ENCODE measurements at places on chromosomes 11 and 22.
A peak's percentile ranks its signal among the peaks of the same experiment; 100 is the strongest.

GRCh38 chr22:45083659-45084305 lies 74.0 kb upstream of the PHF21B start:
- no peak for DNase-seq

DNA sequence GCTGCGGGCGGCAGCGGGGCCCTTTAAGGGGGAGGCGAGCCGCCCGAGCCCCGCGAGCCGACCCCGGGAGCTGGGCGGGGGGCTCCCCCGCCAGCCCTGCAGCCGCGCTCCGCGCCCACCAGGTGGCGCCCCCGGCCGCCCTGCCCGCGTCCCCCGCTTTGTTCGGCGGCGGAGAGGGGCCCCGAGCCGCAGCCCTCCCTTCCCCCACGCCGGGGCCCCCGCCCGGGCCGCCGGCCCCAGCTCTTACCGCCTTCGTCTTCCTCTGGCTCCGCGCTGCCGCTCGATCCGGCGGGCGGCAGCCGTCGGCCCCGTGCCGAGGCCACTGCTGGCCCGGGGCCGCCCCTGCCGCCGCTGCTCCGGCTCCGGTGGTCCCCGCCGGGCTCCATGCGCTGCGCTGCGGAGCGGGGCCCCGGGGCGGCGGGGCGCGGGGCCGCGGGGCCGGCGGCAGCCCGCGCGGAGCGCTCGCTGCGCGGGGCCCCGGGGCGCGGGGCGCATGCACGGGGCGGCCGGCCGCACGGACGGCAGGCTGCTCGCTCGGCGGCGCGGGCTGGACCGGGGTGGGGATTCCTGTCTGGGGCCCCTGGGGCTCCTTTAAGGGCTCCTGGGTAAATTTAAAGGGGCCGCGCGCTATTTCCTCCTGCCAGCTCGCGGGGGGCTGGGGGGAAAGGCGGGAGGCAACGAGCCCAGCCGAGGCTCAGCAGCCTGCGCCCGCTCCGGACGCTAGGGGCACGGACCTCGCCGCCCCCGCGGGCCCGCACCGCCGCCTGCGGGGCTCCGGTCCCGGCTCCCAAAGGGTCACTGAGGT lies at the start of gene ZFTA:
Gene ZFTA, minus strand, starts transcription at position 539 of the 805 bp plus-strand sequence. Its CDS starts 153 bp downstream, at position 386.
- DNase-seq = peak; percentile 84

- no peak for DNase-seq
These were observed 912 bp downstream of the GPR152 start for GRCh38 chr11:67451658-67451976.

DNA sequence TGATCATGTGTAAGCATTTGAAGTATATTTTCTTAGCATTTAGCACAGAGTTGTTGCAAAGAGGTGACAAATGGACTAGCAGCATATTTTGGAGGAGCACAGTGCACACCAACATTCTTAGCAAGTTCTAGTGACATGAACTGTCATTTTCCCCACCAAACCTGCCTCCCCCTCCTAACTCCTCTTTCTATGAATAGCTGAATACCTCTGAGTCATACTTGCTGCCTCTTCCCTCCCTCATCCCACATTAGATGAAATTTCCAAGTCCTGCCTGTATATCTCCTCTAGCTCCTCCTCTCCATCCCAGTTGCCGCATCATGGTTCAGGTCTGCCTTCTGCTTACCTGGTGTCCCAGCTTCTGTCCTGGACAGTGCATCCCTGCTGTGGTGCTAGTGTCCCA lies 7.2 kb downstream of the OSBP2 start:
- DNase-seq = no peak
